Stimulated activated CD4-positive, alpha-beta T cell treated with anti-CD3 and anti-CD28 coated beads, Interleukin-1b, Interleukin-23, amount 100 ng/mL, for 1 hour (primary cell): ENCODE measurements at places on chromosomes 3 and 15.

GRCh38 chr3:60582288-60582687, 669.0 kb downstream of the FHIT start:
- no peak for DNase-seq

GRCh38 chr3:45123581-45124269, 22.5 kb downstream of the CDCP1 start:
- no peak for DNase-seq

DNA sequence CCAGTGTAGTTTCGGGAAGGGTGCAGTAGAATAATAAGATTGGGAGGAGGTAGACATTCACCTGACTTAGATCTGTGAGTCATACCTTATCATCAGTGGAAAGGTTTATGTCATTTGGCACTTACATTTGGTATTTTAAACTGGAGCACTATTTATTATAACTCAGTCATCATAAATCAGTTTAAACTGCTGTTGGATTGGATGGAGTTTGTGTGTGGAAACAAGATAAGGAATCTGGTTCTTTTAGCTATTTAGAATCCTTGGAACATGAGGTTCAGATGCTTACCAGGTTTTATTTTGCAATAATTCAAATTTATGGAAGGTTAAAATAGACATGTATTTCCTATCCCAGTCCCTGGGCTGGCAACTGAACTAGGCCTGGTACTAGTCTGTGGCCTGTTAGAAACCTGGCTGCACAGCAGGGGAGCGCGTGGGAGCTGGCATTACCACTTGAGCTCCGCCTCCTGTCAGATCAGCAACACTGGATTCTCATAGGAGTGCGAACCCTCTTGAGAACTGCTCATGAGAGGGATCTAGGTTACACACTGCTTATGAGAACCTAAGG, 34.5 kb downstream of the ZFAND6 start:
- DNase-seq, result no peak

DNA sequence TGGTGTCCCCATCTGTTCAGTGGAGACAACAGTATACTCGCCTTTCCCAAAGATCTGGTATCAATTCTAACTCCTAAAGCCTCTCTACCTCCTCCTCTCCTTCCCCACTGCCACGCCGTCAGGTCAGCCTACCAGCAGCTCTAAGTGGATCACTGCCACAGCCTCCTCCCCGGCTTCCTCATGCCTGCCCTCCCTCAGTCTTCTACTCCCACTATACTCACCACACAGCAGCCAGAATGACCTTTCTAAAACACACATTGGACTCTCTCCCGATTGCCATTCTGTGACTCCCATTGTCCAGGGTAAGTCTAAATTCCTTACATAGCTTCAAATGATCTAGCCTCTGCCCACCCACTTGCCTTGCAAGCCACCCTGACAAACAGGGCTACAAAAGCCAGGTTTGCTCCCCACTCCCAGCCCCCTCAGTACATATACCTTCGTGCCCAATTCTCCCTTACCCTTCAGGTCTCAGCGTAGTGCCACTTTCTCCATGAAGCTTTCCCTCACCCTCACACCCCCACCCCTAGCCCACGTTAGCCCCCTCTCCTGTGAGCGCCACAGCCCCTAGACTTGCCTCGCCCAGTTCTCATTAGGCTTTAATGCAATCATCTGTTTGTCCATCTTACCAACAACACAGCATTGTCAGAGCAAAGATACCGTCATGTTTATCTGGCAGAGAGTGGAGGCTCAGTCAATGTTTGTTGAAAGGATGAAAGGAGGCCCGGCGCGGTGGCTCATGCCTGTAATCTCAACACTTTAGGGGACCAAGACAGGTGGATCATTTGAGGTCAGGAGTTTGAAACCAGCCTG, 9.5 kb upstream of the SEMA7A start:
- DNase-seq, result no peak

GRCh38 chr3:20914310-20914709, 728.3 kb upstream of the SGO1 start:
- no peak for DNase-seq

GRCh38 chr3:111706527-111706926, 111.4 kb upstream of the ZBED2 start:
- DNase-seq, result no peak

DNA sequence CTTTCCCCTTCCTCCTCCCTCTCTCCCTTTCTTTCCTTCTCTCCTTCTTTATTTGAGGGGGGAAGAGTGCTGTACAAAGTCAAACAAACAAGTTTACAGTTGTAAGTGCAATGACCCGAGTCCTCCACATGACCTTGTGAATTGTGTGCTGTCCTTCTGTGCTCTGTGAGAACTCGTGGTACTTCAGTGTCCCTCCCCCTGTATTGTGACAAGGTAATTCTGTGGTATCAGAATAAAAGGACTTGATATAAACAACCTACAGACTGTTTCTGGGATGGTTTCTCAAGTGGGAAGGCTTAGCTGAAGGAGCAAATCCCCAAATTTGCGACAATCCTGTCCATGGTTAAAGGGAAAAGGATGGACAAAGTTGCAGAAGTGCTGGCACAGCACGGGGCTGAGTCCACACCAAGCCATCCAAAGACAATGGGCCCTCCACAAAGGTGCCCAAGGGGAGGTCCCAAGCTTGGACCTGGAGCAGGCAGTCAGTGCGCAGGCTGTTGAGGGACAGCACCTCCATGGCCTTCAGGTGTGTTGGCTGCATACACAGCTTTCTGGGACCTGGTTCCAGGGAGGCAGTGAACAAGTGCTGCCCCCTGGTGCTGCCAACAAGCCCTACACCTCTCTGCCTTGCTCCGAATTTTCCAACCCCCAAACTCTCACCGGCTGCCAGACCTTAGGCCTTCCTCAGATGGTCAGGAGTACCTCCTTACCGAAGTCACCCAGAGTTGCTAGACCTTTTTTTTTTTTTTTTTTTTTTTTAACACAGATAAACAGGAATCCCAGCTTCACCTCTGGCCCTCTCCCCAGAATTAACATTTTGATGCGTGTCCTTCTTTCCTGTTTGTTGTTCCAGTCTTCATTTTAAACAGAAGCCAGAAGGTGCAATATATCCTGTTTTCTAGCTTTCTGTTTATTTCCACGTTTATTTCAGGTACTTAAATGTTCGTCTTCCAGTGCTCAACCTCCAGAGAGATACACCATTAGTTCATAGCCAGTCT, 2.6 kb upstream of the APEH start:
- DNase-seq, result peak; percentile 54

GRCh38 chr3:161419555-161420333, 48.4 kb upstream of the SPTSSB start:
- DNase-seq, result no peak

GRCh38 chr3:56833022-56833421, 31.3 kb upstream of the ARHGEF3 start:
- no peak for DNase-seq

DNA sequence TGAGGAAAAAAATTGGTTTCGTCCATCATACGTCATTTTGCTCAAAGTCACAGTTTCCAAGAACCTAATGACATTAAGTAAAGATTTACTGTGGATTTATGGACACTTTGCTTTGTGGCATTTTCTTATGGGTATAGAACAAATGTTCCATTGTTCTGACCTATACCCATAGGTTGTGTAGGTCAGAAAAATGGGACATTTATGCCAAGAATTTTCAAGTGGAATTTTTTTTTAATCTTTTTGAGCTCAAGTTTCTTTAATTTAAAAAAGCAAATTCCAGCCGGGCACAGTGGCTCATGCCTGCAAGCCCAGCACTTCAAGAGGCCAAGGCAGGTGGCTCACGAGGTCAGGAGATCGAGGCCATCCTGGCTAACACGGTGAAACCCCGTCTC, 187.5 kb upstream of the TPM1 start:
- DNase-seq, result no peak

DNA sequence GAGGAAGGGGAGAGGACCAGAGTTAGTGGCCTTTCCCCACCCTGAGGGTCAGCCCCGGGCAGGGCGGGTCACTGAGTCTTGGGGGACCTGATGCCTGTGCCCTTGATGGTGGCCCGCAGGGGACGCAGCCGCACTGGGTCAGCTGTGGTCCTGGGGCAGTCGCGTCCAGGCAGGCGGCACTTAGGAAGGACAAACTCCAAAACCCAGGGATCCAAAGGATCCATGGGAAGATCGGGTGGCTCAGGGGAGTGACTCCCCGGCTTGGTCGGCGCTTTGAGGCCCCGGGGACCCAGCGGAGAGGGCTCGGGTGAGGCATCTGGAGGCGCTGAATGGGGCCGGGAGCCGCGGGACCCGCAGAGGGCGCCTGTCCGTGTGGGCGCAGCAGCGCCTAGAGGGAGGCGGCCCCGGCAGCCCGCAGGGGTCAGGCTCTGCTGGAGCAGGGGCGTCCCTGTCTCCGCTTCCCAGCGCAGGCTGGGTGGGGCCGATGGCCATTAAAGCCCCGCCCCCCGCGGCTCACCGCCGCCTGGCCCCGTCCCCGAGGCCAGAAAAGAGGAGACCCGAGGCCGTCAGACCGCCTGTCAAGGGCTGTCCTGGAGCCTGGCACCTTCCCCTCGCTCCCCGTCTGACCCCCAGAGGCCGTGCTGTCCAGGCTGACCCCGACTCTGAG, 17.5 kb downstream of the CIDEC start:
- DNase-seq, result no peak

DNA sequence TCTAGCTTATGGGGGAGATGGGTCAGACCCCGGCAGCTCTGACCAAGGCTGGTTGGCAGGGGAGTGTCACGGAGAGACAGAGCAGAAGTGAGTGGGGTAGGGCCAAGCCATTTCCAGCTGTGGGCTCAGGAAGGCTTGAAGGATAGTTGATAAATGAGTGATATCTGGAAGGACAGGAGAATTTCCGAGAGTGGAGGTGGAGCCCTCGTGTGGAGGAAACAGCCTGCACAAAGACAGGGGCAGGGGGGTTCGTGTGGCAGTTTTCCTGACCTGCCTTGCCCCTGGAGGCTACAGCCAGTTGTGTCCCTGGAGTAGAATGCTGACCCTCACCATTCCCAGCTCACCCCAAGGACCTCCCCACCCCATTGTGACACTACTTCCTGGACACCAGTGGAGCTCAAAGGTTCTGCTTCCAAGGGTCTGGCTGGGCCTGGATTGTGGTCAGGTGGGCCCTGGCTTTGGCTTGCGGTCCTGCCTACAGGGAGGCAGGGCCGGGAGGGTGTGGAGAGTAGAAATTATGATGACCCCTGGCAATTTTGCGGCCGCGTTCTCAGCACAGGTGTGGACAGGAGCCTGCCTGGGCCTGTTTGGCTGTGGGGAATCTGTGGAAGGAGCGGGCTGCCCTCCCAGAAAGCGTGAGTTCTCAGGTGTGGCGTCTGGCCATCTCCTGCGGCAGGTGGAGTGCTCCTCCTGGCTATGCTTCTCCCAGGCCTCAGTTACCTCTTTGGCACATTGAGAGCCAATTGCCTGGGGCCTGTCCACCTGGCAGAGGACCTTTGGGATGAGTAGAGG, at the start of gene SLC22A14:
SLC22A14 (plus strand) TSS at position 400 of the 792 bp plus-strand sequence. CDS start 23,733 bp downstream, outside the sequence.
- DNase-seq, result no peak

DNA sequence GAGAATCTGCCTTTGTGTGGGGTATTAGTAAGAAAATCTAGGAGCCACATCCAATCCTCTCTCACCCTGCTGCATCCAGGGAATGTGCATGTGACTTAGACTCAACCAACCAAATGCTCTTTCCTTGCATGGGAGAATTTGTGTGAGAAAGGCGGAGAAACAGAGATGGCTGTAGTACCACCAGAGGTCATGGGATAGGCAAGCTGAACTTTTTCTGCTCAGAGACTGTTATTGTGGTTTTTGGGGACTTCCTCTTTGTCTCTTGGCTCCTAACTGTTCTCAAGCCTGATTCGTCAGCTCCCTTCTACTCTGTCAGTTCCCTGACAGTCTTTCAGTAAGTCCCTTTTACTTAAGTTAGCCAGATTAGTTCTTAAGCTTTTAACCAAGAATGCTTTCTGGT, 2.6 kb upstream of the ZSCAN2 start:
- no peak for DNase-seq

- no peak for DNase-seq
These were observed 7.3 kb upstream of the SNRK start for GRCh38 chr3:43279082-43279481.

- DNase-seq, result no peak
These were observed 131.7 kb upstream of the ROBO2 start for GRCh38 chr3:76908156-76908555.
